Stimulated activated CD4-positive, alpha-beta T cell treated with anti-CD3 and anti-CD28 coated beads, Interleukin-4, amount 100 ng/mL, for 24 hours (primary cell): ENCODE measurements at places on chromosomes 7 and 10.
A peak's percentile ranks its signal among the peaks of the same experiment; 100 is the strongest.

DNA sequence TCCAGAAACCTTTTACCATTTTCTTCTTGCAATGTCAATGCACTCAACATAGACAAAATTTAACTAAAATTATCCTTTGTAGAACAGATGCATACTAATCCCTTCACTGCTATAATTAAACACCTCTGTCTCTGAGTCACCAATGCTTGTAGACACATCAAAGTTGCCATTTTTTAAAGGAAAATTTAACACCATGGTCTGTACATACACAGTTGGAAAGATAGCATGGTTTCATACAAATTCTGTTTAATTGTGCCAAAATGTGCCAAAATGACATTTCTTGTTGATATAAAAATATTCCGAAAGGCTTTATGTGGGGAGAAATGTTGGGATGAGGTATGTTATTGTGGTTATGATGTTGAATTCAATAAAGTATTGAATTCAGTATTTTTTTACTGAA lies 125.8 kb downstream of the NEUROD6 start:
- DNase-seq = no peak

DNA sequence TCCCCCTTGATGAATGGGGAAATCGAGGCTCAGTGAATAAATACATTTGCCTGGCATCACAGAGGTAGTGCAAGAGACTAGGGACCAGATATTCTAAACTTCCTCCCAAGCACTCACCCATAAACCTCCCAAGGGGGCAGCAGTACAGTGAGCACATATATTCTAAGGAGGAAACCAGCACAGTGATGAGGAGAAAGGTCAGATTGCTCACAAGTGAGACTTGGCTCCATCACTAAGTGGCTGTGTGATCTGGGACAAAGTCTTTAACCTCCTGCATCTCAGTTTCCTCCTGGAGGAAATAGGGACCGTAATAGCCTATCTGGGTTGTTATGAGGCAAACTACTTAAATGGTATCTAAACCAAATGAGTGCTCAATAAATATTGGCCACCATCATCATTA lies 4.3 kb downstream of the PLXNA4 start:
- no peak for DNase-seq

DNA sequence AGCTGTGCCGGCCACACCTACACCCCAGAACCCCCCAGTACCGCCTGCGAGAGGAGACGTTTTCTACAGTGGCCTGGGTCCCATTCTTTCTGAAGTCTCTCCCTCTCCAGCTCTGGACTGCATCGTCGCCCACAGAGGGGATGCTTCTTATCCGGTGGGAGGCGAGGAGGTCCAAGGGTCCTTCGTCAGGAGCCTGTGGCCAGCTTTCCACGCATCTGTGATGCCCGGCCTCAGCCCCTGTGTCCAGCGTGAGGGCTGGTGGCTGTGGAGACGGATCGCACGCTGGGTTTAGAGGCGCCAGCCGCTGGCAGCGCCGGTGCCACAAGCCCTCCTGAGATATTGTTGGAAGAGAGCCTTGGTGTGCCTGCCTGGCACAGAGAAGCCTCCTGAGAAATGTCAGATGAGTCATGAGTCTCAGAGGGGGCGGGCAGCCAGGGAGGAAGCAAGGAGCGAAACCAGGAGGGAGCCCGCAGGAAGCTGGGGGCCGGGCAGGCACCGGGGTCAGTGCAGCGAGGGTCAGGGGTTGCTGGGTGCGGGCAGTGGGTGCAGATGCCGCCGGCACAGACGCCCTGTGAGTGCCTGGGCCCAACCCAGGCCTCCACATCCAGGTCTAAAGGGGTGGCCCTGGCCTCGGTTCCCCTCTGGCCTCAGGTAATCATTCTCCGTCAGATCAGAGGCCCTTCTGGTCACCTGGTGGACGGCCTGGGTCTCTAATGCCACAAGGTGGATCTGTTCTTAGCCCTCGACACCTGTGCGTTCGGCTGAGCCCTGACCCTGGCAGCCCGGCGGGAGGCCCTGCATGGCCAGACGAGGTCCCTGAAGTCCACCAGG lies 86.0 kb upstream of the DIP2C start:
- no peak for DNase-seq

DNA sequence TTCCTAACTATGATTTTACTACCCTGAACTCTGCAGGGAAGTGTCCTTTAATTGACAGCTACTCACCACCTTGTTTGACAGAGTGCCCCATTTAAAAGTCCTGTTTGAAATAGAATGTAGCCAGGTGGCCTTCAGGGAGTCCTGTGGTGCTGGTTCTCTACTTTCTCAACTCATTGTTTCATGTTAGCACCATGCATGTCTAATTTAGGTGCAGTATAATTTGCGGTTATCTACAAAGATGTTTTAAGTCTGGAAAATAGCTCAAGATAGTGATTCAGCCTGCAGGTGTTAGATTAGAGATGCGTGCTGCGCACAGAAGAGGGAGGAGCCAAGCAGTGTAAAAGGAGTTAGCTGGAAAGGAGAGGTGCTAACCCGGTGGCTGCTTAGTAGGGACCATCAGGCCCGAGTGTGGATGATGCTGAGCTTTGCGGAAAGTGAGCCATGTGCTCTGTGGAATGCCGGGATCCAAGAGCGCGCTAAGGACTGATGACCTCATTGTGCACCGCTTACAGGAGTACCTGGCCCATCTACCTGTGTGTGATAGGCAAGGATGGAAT lies 1.2 kb downstream of the CCM2 start:
- DNase-seq = peak; percentile 78
